ENCODE measurements at places on chromosomes 11 and 22.

DNA sequence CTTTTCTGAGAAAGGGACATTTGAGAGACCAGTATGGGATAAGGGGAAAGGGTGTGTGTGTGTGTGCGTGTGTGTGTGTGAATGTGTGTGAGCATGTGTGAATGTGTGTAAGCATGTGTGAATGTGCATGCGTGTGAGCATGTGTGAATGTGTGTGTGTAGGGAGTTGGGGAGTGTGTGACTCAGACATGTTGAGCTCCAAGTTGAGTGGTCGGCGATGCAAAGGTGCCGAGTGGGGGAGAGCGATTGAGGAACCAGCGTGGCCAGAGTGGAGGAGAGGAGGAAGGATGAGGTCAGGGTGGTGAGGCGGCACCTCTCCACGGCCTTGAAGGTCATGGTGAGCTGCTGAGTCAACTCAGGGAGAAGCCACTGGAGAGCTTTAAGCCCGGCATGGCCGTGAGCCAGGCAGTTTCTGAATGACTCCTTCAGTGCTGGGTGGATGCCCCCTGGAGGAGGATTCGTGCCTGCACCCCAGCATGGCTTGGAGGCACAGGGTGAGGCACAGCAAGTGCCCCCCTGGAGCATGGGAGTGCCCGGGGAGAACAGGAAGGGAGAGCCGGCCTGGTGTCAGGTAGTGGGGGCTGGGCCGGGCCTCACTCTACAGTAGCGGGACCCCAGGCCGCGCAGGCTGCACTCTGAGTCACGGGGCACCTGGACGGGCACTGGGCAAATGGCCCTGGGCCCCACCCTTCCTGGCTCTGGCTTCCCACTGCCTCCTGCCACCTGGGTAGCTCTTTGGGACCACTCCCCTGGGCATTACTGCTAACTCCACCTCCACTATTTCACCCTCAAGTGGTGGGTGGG, 8.2 kb upstream of the CCDC88B start:
- DNase-seq = peak; percentile 83

- no peak for DNase-seq
These were observed 258.0 kb downstream of the TENM4 start for GRCh38 chr11:79182794-79183193.

- DNase-seq = no peak
These were observed 238.2 kb downstream of the FAT3 start for GRCh38 chr11:92462821-92463220.

- no peak for DNase-seq
These were observed 19.4 kb upstream of the CCDC179 start for GRCh38 chr11:22879630-22880029.

DNA sequence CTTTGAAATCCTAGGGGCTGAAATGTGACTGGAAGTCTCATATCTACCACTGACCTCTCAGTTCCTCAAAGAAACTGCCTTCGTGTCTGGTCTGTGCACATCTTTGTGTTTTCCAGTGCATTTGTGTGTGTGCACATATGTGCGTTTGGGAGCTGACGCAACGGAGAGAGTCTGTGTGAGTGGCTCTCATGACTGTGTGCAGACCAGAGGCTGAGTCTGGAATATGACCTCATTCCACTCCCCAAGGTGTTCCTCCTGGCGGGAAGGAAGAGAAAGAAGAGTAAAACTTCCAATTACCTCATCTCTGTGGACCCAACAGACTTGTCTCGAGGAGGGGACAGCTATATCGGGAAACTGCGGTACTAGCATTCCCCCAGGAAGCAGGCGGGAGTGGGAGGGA, 16.5 kb downstream of the TUB start:
- DNase-seq = no peak

DNA sequence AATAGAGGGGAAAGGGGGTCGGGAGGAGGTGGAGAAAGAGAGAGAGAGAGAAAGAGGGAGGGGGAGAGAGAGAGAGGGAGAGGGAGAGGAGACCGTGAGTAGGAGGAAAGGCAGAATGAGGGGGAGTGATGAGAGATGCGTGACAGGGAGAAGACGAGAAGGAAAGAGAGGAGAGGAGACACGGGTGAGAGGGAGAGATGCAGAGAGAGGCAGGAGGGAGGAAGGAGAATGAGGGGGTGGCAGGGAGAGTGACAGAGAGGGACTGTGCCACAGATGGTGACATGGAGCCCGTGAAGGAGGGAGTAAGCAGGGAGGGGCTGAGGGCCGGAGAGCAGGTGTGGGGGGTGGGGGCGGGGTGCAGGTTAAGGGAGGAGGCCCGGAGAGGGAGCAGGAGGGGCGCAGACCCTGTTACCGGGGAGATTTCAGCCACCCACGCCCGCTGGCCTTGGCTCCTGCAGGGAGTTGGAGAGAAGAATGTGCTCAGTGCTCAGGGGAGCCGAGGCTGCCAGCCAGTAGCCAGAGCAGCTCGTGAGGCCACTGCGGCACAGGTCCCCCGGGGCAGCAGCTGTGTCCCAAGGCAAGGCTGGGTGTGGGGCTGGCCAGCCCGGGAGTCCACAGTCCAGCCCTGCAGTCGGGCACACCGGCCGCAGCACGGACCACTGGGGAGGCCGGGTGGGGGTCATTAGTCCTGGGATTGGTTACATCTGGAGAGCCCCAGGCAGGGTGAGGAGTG, at the start of gene SSTR3:
Gene SSTR3 (minus strand): TSS at position 304 of the 733 bp plus-strand sequence. CDS start 4,674 bp downstream, outside the sequence.
- no peak for DNase-seq

DNA sequence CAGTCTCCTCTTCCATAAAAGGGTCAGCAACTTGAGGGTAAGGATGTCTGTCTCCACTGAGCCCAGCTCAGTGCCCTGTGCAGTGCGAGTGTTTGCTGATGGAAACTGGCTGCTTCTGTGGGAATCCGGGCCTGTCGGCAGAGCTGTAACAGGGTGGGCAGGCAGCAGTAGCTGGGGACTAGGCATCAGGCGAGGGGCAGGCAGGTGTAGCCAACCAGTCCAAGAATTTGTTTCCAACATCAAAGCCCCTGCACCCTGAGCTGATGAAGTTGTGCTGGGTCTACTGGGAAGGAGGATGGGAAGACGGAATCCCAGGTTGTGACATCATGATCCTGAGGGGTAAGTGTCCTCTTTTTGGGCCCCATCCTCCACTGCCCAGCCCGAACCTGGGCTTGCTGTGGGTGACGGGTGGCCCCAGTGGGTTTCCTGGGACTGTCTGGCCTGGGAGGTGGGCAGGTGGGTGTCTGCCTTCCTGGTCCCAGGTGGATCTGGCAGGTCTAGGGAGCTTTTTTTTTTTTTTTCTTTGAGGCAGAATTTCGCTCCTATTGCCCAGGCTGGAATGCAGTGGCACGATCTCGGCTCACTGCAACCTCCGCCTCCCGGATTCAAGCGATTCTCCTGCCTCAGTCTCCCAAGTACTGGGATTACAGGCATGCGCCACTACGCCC, 11.0 kb downstream of the SLC29A2 start:
- no peak for DNase-seq

- DNase-seq = no peak
These were observed 288.5 kb downstream of the KIRREL3 start for GRCh38 chr11:126711977-126712625.

- peak; percentile 39 for DNase-seq
These were observed 28.6 kb upstream of the RASL10A start for GRCh38 chr22:29344137-29344536.
